Purkinje cell (primary cell): ENCODE measurements at places on chromosomes 2 and 18. TPM values are rescaled to one million over a fixed set of nuclear protein-coding genes. Genes with fewer than 3 reads are reported as not detected.

Gene IL37
- not detected in 2 replicates for polyA plus RNA-seq

Gene CEBPZOS
- polyA plus RNA-seq, result 85.5 and 92.2 TPM in 2 replicates

Gene KATNAL2
- polyA plus RNA-seq, result 4.4 and 6.4 TPM in 2 replicates

Gene PID1
- polyA plus RNA-seq, result 2.9 and 10.3 TPM in 2 replicates

Gene C2orf15
- 1.5 and 4.8 TPM in 2 replicates for polyA plus RNA-seq

Gene RAX
- not detected in 2 replicates for polyA plus RNA-seq

Gene SKA1
- 0.71 TPM in 1 of 2 replicates, not detected in the other for polyA plus RNA-seq

Gene ALLC
- 0.78 and 1.5 TPM in 2 replicates for polyA plus RNA-seq

Gene HOXD13
- polyA plus RNA-seq, result not detected in 2 replicates

Gene ITGB6
- polyA plus RNA-seq, result not detected in 2 replicates

Gene TBC1D8
- 1.9 and 3.3 TPM in 2 replicates for polyA plus RNA-seq

Gene DSC3
- not detected in 2 replicates for polyA plus RNA-seq

Gene HTR2B
- 0.34 and 0.90 TPM in 2 replicates for polyA plus RNA-seq

Gene TMEM17
- polyA plus RNA-seq, result 29.9 and 47.7 TPM in 2 replicates

Gene CRYBA2
- polyA plus RNA-seq, result not detected in 2 replicates

Gene C2orf80
- 1.4 and 28.1 TPM in 2 replicates for polyA plus RNA-seq

Gene LCT
- not detected in 2 replicates for polyA plus RNA-seq

Gene MSH6
- 7.2 and 16.8 TPM in 2 replicates for polyA plus RNA-seq

Gene ABCG8
- 1.1 TPM in 1 of 2 replicates, not detected in the other for polyA plus RNA-seq

Gene SH2D6
- not detected in 2 replicates for polyA plus RNA-seq

Gene PRSS56
- polyA plus RNA-seq, result not detected in 2 replicates

Gene SLC25A12
- polyA plus RNA-seq, result 114 and 134 TPM in 2 replicates

Gene WNT10A
- not detected in 2 replicates for polyA plus RNA-seq

Gene GPC1
- polyA plus RNA-seq, result 0.13 and 1.8 TPM in 2 replicates

Gene IL36A
- polyA plus RNA-seq, result not detected in 2 replicates

Gene COQ10B
- polyA plus RNA-seq, result 75.9 and 102 TPM in 2 replicates

Gene BCL2
- polyA plus RNA-seq, result 1.5 and 1.8 TPM in 2 replicates

Gene TGFA
- polyA plus RNA-seq, result 0.55 and 3.7 TPM in 2 replicates

Gene PSMD1
- 235 and 319 TPM in 2 replicates for polyA plus RNA-seq

Gene ELOA2
- polyA plus RNA-seq, result not detected in 2 replicates

Gene EVX2
- polyA plus RNA-seq, result not detected in 2 replicates

Gene HOXD10
- polyA plus RNA-seq, result not detected in 2 replicates

Gene CAPN10
- polyA plus RNA-seq, result 0.90 and 1.5 TPM in 2 replicates
